Epithelial cell of esophagus (primary cell): ENCODE measurements at places on chromosomes 16 and 17.

GRCh38 chr17:18093616-18094408 lies 6.1 kb downstream of the DRG2 start:
- DNase-seq: peak; percentile 87

GRCh38 chr16:1550069-1550468 lies 16.6 kb downstream of the TMEM204 start:
- DNase-seq: no peak

- peak; percentile 39 for DNase-seq
These were observed 474 bp downstream of the CLN3 start for GRCh38 chr16:28491230-28491969.

DNA sequence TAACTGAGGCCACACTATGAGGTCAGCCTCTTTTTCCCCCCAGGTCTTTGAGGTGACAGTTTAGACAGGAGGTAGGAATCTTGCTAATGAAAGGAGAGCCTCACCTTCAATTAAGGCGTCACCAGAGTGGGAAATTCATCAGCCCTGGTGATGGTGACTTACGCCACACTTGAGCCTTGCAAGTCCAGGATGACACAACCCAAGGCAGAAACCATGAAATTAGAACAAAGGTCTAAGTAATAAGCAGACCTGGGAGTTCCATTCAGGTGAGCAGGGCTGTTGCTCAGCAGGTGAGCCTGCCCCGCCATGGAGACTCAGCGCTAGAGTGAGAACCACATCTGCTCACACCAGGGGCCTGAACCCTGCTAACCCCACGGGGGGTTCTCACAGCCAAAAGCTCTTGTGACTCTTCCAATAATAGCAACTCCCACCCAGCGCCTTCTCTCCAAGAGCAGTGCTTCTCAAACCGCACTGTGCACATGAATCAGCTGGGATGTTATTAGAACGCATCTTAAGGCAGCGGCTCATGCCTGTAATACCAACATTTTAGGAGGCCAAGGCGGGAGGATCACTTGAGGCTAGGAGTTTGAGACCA lies 28.7 kb upstream of the KIFC3 start:
- DNase-seq: peak; percentile 90

DNA sequence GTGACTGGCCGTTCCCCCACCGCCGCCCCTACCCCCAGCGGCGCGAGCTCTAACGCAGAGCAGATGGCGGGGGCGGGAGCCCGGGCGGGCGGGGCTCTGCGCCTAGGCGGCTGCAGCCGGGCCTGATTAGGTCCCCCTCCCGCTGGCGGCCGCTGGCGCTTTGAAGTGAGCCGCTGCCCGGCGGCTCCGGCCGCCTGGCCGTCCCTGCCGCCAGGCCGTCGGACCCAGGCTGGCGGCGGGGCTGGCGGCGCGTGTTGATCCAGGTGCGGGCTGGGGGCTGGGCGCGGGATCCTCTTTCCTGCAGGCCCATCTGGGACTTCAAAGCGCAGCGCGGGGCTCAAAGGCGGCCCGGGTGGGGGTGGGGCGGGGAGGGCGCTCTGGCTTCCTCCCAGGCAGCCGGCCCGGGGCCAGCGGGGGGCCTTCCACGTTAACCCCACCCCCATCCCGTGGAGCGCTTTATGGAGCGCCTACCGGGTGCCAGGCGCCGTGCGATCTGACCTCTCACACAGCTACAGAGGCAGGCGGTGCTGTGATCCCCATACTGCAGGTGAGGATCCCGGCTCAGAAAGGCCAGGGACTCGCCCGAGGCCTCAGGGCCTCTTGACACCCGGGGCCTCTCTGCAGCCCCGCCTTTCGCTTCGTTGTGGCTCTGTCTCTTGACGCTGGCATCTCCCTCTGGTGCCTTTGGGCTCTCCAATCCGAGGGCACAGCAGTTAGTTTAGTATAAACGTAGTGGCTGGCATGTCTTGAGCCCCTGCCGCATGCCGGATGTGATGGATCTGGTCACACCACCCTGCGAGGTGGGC lies 80.0 kb upstream of the NKD1 start:
- no peak for DNase-seq

GRCh38 chr16:51854401-51854951 lies 692.5 kb downstream of the TOX3 start:
- no peak for DNase-seq
